ENCODE measurements at places on chromosomes 7 and 10. TPM values are rescaled to one million over a fixed set of nuclear protein-coding genes. Genes with fewer than 3 reads are reported as not detected.

The PARD3 gene
- total RNA-seq: 28.8 TPM

The EPO gene
- total RNA-seq: not detected

The LRRN3 gene
- 13.7 TPM for total RNA-seq

The ADAM12 gene
- 5.8 TPM for total RNA-seq

The AKR1B1 gene
- 27.0 TPM for total RNA-seq

The LRRC61 gene
- 18.8 TPM for total RNA-seq

The AKR1C4 gene
- total RNA-seq: not detected

The IRF5 gene
- total RNA-seq: 34.1 TPM

The NCAPG2 gene
- total RNA-seq: 9.3 TPM

The PTCD1 gene
- 6.8 TPM for total RNA-seq

The OPALIN gene
- not detected for total RNA-seq

The GPR26 gene
- not detected for total RNA-seq

- H3K4me3 ChIP-seq: no peak overlapping the region
- no peak overlapping the region for H3K27ac ChIP-seq
- H3K27me3 ChIP-seq: no peaks in the 10 kb centered on the region
- H3K36me3 ChIP-seq: no peaks in the 10 kb centered on the region
- peak; percentile 95 for DNase-seq
Measured at GRCh38 chr7:3404501-3404900, 103.4 kb downstream of the SDK1 start.

GRCh38 chr10:112990271-112990670 is 40.2 kb downstream of the TCF7L2 start:
- peaks cover 7% of the 10 kb centered on the region for H3K4me1 ChIP-seq
- no peak overlapping the region for H3K27ac ChIP-seq
- no peaks in the 10 kb centered on the region for H3K27me3 ChIP-seq
- no peak overlapping the region for H3K4me3 ChIP-seq
- H3K36me3 ChIP-seq: peaks cover 6% of the 10 kb centered on the region
- DNase-seq: no peak

DNA sequence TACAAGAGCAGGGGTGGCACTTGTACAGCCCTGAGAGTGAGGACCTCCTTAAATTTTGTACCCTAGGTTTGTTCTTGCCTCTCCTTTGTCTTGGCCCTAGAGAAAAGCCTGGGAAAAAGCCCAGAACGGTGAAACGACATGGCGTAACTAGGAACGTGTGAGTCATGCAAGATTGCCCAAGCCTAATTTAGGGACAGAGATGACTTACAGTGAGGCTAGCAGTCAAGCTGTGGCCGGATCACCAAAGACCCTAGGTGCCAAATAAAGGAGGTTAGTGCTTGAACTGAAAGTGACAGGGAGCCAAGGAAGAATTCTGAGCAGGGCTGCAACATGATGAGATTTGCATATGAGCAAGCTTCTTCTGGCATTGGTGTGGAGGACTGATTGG is 25.1 kb downstream of the TBXAS1 start:
- no peaks in the 10 kb centered on the region for H3K27me3 ChIP-seq
- H3K36me3 ChIP-seq: no peaks in the 10 kb centered on the region
- H3K4me1 ChIP-seq: no peaks in the 10 kb centered on the region

- no peak for DNase-seq
- no peaks in the 10 kb centered on the region for H3K27me3 ChIP-seq
- no peak overlapping the region for H3K27ac ChIP-seq
Measured at GRCh38 chr7:36906448-36906847, 182.2 kb upstream of the AOAH start.

GRCh38 chr7:90007001-90007654 is 147.1 kb upstream of the STEAP1 start:
- DNase-seq: no peak
- no peaks in the 10 kb centered on the region for H3K4me1 ChIP-seq
- no peak overlapping the region for H3K4me3 ChIP-seq
- H3K27ac ChIP-seq: no peak overlapping the region
- no peaks in the 10 kb centered on the region for H3K36me3 ChIP-seq

GRCh38 chr10:59513558-59513957 is 151.2 kb upstream of the FAM13C start:
- no peaks in the 10 kb centered on the region for H3K4me1 ChIP-seq
- no peak overlapping the region for H3K27ac ChIP-seq

GRCh38 chr10:31761156-31761555 is 167.5 kb downstream of the ARHGAP12 start:
- H3K36me3 ChIP-seq: no peaks in the 10 kb centered on the region
- peaks cover 6% of the 10 kb centered on the region for H3K4me1 ChIP-seq
- DNase-seq: no peak
- H3K27me3 ChIP-seq: no peaks in the 10 kb centered on the region
- H3K4me3 ChIP-seq: no peak overlapping the region

- DNase-seq: no peak
- H3K36me3 ChIP-seq: no peaks in the 10 kb centered on the region
- H3K4me3 ChIP-seq: no peak overlapping the region
- H3K27me3 ChIP-seq: no peaks in the 10 kb centered on the region
- H3K4me1 ChIP-seq: no peaks in the 10 kb centered on the region
Measured at GRCh38 chr7:43669286-43670081, 59.8 kb downstream of the COA1 start.

GRCh38 chr7:50278120-50278519 is 26.4 kb upstream of the IKZF1 start:
- no peak overlapping the region for H3K27ac ChIP-seq
- H3K4me3 ChIP-seq: no peak overlapping the region
- H3K27me3 ChIP-seq: no peaks in the 10 kb centered on the region
- DNase-seq: no peak

GRCh38 chr7:69633122-69633831 is 35.0 kb downstream of the AUTS2 start:
- H3K4me1 ChIP-seq: peaks cover 7% of the 10 kb centered on the region
- H3K27me3 ChIP-seq: no peaks in the 10 kb centered on the region
- no peak overlapping the region for H3K27ac ChIP-seq
- DNase-seq: no peak

DNA sequence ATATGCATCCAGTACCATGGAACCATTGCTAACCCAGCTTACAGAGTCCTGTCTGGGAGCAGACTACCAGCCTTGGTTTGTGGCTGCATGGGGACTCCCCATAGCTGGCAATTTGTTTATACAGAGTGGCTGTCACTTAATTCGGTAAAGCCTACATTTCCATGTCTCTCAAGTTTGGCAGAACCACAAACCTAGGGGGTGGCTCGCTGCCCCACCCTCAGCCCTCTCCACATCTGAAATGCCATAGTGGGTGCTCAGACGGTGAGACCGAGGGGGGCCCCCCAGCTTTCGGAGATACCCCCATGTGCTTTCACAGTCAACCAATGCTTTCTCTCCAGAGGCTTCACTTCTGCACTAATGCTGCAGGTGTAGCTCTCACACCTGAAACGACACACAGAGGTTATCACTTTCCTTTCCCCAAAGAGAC is 75.5 kb upstream of the KAT6B start:
- no peak overlapping the region for H3K27ac ChIP-seq
- H3K4me3 ChIP-seq: no peak overlapping the region
- no peaks in the 10 kb centered on the region for H3K4me1 ChIP-seq
- no peaks in the 10 kb centered on the region for H3K27me3 ChIP-seq
- H3K36me3 ChIP-seq: no peaks in the 10 kb centered on the region

- no peaks in the 10 kb centered on the region for H3K27me3 ChIP-seq
- no peak overlapping the region for H3K4me3 ChIP-seq
- H3K4me1 ChIP-seq: no peaks in the 10 kb centered on the region
- H3K27ac ChIP-seq: no peak overlapping the region
- H3K36me3 ChIP-seq: no peaks in the 10 kb centered on the region
Measured at GRCh38 chr10:84256510-84257342, 11.9 kb downstream of the RGR start.

- H3K36me3 ChIP-seq: no peaks in the 10 kb centered on the region
- peak; percentile 37 for DNase-seq
- H3K4me1 ChIP-seq: peaks cover 7% of the 10 kb centered on the region
- H3K27me3 ChIP-seq: no peaks in the 10 kb centered on the region
Measured at GRCh38 chr10:24622781-24623301, 100.8 kb downstream of the ARHGAP21 start.

GRCh38 chr7:50448823-50449222 is 1.3 kb downstream of the FIGNL1 start:
- H3K4me3 ChIP-seq: no peak overlapping the region
- peaks cover 4% of the 10 kb centered on the region for H3K4me1 ChIP-seq
- no peaks in the 10 kb centered on the region for H3K27me3 ChIP-seq
- H3K36me3 ChIP-seq: peaks cover 16% of the 10 kb centered on the region

DNA sequence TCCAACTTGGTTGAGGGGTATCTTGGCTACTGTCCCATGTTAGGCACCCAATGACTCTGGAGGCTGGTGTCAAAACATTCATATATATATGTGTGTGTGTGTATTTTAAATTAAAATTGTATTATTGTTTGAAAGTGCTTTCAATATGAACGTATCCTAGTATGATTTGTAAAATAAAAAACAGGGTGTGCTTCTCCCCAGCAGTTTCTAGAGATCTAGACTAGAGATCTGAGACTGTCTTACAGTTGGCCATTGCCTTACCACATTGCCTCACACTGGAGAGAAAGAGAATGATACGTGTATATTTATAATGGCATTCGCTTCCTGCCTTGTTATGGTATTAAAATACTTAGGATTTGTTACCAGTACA is 1.2 kb downstream of the BAG3 start:
- H3K27ac ChIP-seq: peak overlapping the region; percentile 100
- H3K27me3 ChIP-seq: no peaks in the 10 kb centered on the region
- DNase-seq: peak; percentile 86
- H3K4me1 ChIP-seq: peaks cover 18% of the 10 kb centered on the region

DNA sequence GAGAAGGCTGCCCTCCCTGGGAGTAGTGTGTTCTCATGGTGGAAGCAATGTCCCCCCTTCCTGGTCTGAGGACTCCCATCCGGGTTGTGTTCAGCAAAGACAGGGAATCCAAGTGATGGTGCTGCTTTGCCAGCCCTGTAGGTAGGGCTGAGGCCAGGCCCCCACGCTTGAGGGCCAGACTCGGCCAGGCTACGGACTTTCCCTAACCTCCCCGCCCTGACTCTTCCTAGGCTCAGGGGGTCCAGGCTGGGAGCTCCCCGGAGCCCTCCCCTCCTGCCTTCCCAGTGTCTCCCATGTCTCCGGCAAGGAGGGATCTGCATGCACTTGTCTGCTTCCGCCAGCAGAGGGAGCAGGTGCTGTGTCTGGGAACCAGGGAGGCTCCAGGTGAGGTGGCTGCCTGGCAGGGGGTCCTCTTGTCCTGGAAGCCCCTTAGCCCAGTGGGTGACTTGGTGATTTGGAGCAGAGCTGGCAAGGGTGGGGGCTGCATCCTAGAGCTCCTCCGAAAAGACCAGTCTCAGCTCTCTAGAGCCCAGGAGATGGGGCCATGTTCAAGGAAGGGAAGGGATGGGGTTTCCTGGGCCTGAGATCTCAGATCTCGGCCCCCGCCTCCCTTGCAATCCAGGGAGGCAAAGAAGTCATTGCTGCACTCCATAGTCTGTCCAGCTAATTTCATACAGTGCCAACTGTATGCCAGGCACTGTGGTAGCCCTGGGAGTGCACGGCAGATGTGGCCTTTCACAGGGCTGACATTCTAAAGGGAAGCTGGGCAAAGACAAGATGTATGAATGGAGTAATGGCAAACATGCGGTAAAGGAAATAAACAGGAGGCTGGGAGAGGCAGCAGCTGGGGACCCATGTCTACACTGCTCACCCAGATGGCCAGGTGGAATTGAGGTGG is 20.3 kb upstream of the SFRP5 start:
- H3K4me3 ChIP-seq: no peak overlapping the region
- H3K27ac ChIP-seq: no peak overlapping the region
- H3K27me3 ChIP-seq: peaks cover 3% of the 10 kb centered on the region
- DNase-seq: peak; percentile 44
- H3K36me3 ChIP-seq: no peaks in the 10 kb centered on the region

DNA sequence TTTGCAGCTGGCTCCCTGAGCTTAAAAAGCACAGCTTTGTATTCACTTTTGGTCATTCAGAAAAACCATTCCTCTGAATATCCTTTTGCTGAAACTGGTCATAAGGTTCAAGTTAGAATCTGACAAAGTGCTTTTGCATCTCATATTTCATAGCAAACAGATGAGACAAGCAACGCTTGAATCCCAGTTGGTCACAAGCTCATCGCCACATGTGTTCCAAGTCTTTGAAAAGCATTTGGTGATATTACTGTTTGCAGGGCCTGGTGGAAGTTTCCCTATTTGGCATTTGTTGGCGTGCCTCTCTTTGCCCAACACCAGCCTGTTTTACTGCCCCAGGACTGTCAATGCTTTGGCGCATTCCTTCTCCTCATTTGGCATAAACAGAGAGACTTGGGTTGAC is 10.3 kb downstream of the TACC2 start:
- no peaks in the 10 kb centered on the region for H3K36me3 ChIP-seq
- H3K4me3 ChIP-seq: no peak overlapping the region
- no peaks in the 10 kb centered on the region for H3K27me3 ChIP-seq
- H3K4me1 ChIP-seq: no peaks in the 10 kb centered on the region
- H3K27ac ChIP-seq: no peak overlapping the region
- no peak for DNase-seq

- H3K4me1 ChIP-seq: peaks cover 7% of the 10 kb centered on the region
- no peaks in the 10 kb centered on the region for H3K36me3 ChIP-seq
- H3K27me3 ChIP-seq: no peaks in the 10 kb centered on the region
- no peak overlapping the region for H3K4me3 ChIP-seq
- peak; percentile 76 for DNase-seq
Measured at GRCh38 chr10:118870467-118871243, 115.9 kb upstream of the CACUL1 start.

- no peak overlapping the region for H3K4me3 ChIP-seq
- no peaks in the 10 kb centered on the region for H3K36me3 ChIP-seq
- H3K27me3 ChIP-seq: peaks cover 3% of the 10 kb centered on the region
Measured at GRCh38 chr10:131561897-131562296, 250.4 kb upstream of the TCERG1L start.

DNA sequence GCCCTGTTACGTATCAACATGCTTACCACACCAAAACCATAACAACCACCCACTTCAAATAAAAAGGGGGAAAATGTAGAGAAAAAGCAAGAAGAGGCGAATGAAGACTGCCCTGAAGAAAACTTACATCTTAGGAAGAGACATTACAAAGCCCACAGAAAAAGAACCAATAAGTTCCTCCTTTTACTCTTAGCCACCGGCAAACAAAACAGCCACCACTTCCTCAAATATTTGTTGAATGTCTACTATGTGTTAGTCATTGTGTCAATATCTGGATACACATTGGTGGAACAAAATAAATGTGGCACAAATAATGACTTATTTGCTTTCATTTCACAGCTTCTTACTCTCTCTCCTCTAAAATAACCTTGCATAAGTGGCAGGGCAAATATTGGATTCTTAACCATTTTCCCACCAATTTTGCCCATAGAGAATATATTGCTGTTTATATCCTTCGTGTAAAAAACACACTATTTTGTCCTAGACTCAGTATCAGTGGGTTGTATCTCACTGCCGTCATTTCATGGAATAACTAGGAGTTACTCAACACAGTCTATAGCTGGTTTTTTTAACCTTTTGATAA is 106.8 kb downstream of the ANK3 start:
- peak; percentile 34 for DNase-seq
- H3K4me3 ChIP-seq: no peak overlapping the region
- H3K27me3 ChIP-seq: no peaks in the 10 kb centered on the region
- peaks cover 3% of the 10 kb centered on the region for H3K36me3 ChIP-seq
- no peak overlapping the region for H3K27ac ChIP-seq
- H3K4me1 ChIP-seq: no peaks in the 10 kb centered on the region

GRCh38 chr7:150627959-150628358 is 4.2 kb downstream of the GIMAP6 start:
- no peak overlapping the region for H3K27ac ChIP-seq
- H3K27me3 ChIP-seq: no peaks in the 10 kb centered on the region
- no peak overlapping the region for H3K4me3 ChIP-seq
- no peaks in the 10 kb centered on the region for H3K4me1 ChIP-seq
- no peak for DNase-seq

Measured in lung (tissue), 17 donors.